ENCODE measurements at places on chromosomes 16 and 17. TPM values are rescaled to one million over a fixed set of nuclear protein-coding genes. Genes with fewer than 3 reads are reported as not detected.

RSKR gene
- total RNA-seq, result 4.9 TPM

DECR2 gene
- total RNA-seq, result 16.3 TPM

TBKBP1 gene
- total RNA-seq, result 8.9 TPM

UBALD1 gene
- total RNA-seq, result 28.0 TPM

KCNAB3 gene
- 2.2 TPM for total RNA-seq

KRTAP4-3 gene
- total RNA-seq, result not detected

GRCh38 chr17:50511058-50511457 lies 2.8 kb downstream of the MYCBPAP start:
- H3K36me3 ChIP-seq, result 0 out of 2 replicates have a peak, but pooled peaks cover 4% of the 10 kb centered on the region
- no peak overlapping the region for H3K4me3 ChIP-seq
- H3K4me1 ChIP-seq, result peaks cover 36% of the 10 kb centered on the region

DNA sequence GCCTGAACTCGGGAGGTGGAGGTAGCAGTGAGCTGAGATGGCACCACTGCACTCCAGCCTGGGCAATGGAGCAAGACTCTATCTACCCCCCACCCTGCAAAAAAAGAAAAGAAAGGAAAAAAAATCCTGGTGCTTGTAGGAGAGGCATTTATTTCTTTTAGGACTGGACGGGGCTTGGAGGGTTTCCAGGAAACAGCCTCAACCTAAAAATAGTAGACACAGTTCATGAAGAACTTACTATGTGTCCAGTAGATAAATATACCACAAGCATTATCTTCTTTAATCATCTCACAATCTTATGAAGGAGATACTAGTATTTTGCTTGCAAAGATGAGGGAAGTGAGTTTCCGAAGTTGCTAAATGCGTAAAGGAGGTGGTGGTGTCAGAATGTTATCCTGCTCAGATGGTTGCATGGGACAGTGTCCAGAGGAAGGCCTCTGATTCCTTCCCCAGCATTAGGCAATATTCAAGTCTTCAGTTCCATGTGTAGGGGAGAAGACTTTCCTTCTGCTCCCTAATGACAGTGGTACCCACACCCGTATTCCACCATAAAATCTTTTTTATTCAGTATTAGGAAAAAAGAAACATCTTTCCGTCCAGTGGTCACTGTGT lies 263.2 kb downstream of the WWOX start:
- H3K27ac ChIP-seq, result no peak overlapping the region
- DNase-seq, result no peak
- H3K36me3 ChIP-seq, result no peaks in the 10 kb centered on the region
- H3K4me3 ChIP-seq, result no peak overlapping the region
- H3K27me3 ChIP-seq, result peaks cover 5% of the 10 kb centered on the region

GRCh38 chr17:5745111-5745813 lies 161.0 kb upstream of the NLRP1 start:
- no peaks in the 10 kb centered on the region for H3K36me3 ChIP-seq
- DNase-seq, result no peak
- no peak overlapping the region for H3K27ac ChIP-seq
- H3K4me3 ChIP-seq, result no peak overlapping the region
- peaks cover 16% of the 10 kb centered on the region for H3K27me3 ChIP-seq
- H3K4me1 ChIP-seq, result no peaks in the 10 kb centered on the region

DNA sequence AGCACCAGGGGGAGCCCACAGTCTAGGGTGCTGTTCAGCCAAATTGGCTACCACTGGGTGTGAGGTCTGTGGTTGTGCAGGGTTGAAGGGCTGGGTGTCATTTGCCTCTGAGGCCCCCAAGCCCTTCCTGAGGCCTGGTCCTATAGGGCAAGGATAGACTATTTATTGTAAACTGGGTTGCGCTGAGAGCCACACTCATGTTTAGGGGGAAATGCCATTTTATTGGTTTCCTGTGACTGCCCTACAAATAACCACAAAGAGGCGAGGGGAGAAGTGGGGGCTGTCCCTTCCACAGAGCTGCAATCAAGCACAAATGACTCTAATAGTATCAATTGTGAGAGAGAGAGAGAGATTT lies 3.6 kb upstream of the ZCCHC14 start:
- H3K27ac ChIP-seq, result no peak overlapping the region
- H3K4me3 ChIP-seq, result no peak overlapping the region
- DNase-seq, result no peak
- peaks cover 33% of the 10 kb centered on the region for H3K4me1 ChIP-seq

- no peak overlapping the region for H3K27ac ChIP-seq
- H3K4me3 ChIP-seq, result no peak overlapping the region
- peaks cover 40% of the 10 kb centered on the region for H3K4me1 ChIP-seq
- no peaks in the 10 kb centered on the region for H3K36me3 ChIP-seq
- H3K27me3 ChIP-seq, result peaks cover 6% of the 10 kb centered on the region
Measured at GRCh38 chr16:85319208-85319983, 207.1 kb upstream of the CIBAR2 start.

DNA sequence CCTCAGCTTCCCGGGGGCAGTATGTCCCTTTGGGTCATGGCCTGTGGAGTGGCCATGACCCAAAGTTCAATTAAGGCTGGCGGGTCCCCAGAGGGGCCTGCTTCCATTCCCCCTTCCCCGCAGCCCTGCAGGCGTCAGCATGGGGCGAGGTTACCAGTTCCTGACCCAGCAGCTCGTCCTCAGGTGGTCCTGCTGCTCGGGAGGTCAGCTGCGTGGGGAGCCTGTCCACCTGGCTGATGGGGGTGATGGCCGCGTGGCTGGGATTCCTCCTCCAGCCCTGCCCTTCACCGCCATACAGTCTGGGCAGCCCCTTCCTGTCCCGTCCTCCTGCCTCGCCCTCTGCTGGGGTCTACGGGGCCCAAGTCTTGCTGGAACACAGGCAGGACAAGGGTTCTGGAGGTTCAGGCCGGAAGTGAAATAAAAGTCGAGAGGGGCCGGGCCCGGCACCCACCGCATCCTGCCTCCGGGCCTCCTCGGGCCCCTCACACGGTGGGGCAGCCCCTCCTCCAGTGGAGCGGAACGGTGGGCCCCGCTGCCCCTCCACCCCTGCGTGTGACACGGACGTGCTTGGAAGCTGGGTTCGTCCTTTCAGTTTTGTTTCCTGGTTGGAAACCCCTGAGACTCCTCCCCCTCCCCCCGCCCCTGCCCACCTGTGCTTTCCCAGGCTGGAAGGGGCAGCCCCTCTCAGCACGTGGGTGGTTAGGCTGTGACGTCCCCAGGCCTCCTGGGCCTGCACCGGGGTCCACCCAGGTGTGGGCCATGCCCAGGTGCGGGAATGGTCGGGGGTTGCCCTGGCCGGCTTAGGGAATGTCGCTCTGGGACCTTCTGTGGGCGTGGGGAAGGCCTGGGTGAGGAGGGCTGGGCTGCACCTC lies 6.8 kb downstream of the UBALD2 start:
- H3K27me3 ChIP-seq, result peaks cover 8% of the 10 kb centered on the region
- no peak overlapping the region for H3K27ac ChIP-seq
- no peak overlapping the region for H3K4me3 ChIP-seq

All from HFFc6 (cell line).